ENCODE measurements at places on chromosomes 13 and 19. TPM values are rescaled to one million over a fixed set of nuclear protein-coding genes. Genes with fewer than 3 reads are reported as not detected.

GRCh38 chr13:37953696-37954095 is 84.1 kb upstream of the TRPC4 start:
- DNase-seq, result no peak

DNA sequence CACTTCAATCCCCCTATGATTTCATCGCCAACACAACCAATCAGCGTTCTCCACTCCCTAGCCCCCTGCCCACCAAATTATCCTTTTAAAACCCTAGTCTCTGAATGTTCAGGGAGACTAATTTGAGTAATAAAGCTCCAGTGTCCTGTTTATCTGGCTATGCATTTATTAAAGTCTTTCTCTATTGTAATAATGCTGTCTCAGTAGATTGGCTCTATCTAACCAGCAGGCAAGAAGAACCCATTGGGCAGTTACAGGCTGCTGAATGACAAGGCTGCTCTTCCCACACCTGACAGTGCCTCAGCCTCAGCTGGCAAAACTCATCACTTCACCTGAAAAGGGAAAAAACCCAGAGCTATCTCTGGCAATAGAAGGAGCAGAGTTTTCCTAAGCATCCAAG is 20.2 kb upstream of the CHST8 start:
- no peak for DNase-seq

DNA sequence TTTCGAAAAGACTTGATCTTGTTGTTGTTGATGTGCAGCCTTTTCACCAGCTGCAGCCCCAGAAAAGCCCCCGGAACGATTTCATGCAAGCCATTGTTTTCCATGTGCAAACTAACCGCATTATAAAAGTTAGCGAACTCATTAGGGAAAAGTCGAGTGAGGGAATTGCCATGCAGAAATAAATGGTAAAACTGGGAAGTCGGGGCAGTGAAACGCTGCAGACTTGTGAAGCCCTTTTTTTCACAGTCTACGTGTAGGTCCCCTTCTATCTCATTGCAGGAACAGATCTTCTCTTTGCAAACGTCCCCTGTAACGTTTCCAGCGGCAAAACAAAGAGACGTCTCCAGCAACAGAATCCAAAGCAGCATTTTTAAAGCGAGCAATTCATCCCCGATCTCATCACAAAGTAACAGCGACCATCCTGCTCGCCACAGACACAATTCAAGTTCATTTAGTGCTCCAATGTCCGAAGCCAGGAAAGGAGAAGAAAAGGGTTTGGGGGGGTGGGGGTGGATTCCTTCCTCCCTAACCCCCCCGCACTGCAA is 1.1 kb downstream of the SLITRK1 start:
- no peak for DNase-seq

DNA sequence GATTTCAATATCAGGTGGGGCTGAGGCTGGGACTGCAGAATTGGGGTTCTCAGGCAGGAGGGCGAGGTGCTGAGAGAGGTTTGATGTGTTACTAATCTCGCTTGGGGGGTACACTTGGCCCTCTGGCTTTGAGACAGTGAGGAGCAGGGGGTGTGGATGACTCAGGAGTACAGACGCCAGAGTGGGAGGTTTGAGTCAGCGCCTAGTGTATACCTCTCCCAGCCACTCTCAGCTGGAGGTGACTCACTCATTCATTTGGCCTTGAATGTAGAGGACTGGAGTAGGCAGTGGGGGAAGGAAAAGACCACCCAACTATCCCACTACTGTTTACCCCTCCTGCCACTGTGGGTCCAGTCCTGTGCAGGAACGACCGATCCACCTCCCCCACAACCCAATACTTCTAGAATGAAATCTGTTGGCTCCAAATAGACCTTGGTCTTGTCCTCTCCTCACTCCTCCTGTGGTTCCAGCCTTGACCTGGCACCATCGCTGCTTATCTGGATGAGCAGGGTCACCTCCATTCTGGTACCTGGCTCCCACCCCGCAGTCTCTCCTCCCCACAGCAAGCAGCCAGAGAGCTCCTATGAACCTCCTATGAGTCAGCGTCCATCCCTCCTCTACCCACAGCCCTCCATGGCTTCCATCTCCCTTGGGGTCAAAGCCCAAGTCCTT is 20.1 kb upstream of the ZNRF4 start:
- peak; percentile 98 for DNase-seq

CXCL17 gene
- total RNA-seq, result not detected

DNA sequence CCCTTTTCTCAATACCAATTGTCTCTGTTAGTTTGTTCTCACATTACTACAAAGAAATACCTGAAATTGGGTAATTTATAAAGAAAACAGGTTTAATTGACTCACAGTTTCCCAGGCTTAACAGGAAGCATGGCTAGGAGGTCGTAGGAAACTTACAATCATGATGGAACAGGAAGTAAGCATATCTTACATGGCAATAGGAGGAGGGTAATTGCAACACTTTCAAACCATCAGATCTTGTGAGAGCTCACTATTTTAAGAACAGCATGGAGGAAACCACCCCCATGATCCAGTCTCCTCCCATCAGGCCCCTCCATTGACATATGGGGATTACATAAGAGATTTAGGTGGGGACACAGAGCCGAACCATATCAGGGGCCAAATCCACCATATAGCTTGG is 1210.1 kb upstream of the SPRY2 start:
- DNase-seq, result no peak

GRCh38 chr13:64371045-64371444 is 2859.1 kb downstream of the PCDH9 start:
- DNase-seq, result peak; percentile 51

GRCh38 chr13:114124921-114125320 is 7.5 kb downstream of the RASA3 start:
- DNase-seq, result peak; percentile 88
